ENCODE measurements at places on chromosomes 2 and 18. TPM values are rescaled to one million over a fixed set of nuclear protein-coding genes. Genes with fewer than 3 reads are reported as not detected.

DNA sequence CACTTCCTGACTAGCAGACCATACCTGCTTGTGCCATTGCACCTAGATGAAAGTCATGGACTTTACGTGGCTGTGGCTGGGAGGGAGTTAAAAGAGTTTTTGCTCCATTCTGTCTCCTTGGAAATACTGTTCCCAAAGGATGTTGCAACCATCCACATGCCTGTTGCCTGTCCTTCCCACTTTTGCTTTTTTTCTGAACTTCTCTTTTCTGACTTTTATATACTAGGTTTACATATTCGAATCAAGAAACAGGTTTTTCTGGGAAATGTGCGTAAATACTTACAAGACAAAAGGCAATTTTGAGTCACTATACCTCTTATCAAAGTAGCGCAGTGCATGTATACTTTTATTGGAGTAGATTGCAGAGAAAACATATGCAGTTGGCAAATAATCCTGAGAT, 244.8 kb downstream of the PRKCE start:
- no peak for DNase-seq

NYAP2 gene
- not detected for total RNA-seq

DNA sequence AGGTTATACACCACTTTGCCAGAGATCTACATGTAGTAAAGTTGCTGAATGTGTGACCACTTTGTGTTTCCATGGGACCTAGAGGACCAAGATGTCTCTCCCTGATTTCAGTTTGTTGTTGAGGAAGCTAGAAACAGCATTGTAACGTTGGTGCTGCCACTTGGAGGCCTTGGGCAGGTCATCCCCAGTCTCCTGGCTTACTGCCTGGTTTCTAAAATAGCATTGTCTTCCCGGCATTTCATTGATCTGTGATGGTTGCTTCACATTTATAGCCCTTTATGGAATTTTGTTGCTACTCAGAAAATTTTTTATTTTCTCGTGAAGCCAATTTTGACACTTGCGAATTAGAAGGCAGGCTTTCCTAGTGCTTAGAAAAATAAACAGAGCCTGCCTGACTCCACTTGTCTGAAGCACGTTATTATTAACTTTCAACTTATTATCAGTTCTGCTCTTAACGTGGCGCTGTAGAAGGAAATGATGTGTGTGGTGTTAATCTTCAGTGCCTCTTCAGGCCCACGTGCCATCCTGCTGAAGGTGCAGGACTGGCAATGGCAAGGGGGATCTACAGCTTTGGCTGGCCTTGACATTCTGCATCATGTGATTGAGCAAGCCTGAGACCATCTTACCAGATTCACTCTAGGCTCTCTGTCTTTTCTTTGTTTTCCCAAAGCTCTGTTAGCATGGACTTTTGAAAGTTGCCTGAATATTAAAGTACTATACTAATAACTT, 59.9 kb downstream of the INPP4A start:
- DNase-seq, result no peak

GRCh38 chr2:39607538-39608262, 58.0 kb upstream of the TMEM178A start:
- no peak for DNase-seq

DNA sequence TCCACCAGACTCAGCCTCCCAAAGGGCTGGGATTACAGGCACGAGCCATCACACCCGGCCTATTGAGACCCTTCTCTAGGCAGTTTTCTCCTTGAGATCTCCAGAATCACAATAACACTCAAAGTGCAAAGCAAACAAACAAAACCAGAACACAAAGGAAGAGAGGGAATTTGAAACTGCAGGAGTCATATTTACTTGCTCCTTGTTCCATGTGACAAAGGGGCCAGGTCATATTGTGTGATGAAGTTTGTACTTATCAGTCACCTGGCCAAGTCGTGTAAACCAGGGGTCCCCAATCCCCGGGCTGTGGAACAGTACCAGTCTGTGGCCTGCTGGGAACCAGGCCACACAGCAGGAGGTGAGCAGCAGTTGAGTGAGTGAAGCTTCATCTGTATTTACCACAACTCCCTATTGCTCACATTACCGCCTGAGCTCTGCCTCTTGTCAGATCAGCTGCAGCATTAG, 26.5 kb downstream of the SCYGR8 start:
- no peak for DNase-seq

GRCh38 chr18:1392046-1392445, 487.4 kb downstream of the ADCYAP1 start:
- no peak for DNase-seq

GRCh38 chr2:219448776-219449341, 14.2 kb downstream of the SPEG start:
- no peak for DNase-seq

DNA sequence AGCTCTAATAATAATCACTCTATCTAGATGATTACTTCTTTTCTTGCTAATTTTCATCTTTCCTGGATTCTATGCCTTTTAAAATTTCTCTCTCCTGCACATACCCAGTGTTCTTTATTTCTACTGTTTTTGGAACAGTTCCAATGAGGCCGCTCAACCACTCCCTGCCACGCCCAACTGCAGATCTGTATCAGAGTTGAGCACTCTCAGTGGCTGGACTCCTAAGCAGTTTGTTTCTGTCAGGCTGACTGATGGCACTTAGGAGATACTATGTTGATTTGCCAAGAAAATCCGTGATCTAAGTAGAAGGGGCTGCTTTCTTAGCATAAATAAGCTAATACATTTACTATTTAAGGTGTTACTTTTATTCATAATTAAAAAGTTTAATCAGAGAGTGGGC, 192.8 kb downstream of the ARHGAP15 start:
- no peak for DNase-seq

- DNase-seq, result peak; percentile 91
Measured at GRCh38 chr18:11500153-11501122, 109.0 kb upstream of the SLC35G4 start.

GREB1L gene
- total RNA-seq, result 0.50 TPM

DNA sequence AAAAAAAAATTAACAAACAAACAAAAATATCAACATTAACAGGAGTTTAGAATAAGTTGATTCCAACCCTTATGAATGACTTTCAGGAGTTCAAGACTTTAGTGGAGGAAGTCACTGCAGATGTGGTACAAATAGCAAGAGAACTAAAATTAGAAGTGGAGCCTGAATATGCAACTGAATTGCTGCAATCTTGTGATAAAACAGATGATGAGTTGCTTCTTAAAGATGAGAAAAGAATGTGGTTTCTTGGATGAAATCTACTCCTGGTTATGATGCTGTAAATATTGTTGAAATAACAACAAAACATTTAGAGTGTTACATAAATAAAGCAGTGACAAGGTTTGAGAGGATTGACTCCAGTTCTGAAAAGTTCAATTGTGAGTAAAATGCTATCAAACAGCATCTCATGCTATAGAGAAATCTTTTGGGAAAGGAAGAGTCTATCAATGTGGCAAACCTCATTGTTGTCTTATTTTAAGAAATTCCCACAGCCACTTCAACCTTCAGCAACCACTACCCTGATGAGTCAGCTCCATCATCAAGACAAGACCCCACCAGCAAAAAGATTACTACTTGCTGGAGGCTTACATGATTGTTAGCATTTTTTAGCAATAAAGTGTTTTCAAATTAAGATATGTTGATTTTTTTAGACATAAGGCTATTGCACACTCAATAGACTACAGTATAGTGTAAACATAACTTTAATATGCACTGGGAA, 42.7 kb upstream of the TAF4B start:
- no peak for DNase-seq

PLCL1 gene
- total RNA-seq, result 0.83 TPM

- no peak for DNase-seq
Measured at GRCh38 chr2:15965564-15966019, 25.2 kb downstream of the MYCN start.

GRCh38 chr2:206452242-206452641, 8.9 kb downstream of the ADAM23 start:
- no peak for DNase-seq

CAPG gene
- 11.3 TPM for total RNA-seq

- DNase-seq, result no peak
Measured at GRCh38 chr2:178271629-178272333, 77.5 kb downstream of the OSBPL6 start.

RAB6C gene
- not detected for total RNA-seq

- DNase-seq, result no peak
Measured at GRCh38 chr2:225340923-225341322, 58.6 kb upstream of the NYAP2 start.

- no peak for DNase-seq
Measured at GRCh38 chr2:143608758-143609157, 479.5 kb downstream of the ARHGAP15 start.

GRCh38 chr2:63064661-63065060, 14.0 kb downstream of the OTX1 start:
- DNase-seq, result no peak

ALPP gene
- total RNA-seq, result not detected

GRCh38 chr2:31192396-31192795, 24.9 kb downstream of the CAPN14 start:
- no peak for DNase-seq

LONRF2 gene
- total RNA-seq, result 12.1 TPM

GRCh38 chr2:205612636-205613035, 69.7 kb upstream of the NRP2 start:
- no peak for DNase-seq

CCDC121 gene
- total RNA-seq, result 10.9 TPM

DNA sequence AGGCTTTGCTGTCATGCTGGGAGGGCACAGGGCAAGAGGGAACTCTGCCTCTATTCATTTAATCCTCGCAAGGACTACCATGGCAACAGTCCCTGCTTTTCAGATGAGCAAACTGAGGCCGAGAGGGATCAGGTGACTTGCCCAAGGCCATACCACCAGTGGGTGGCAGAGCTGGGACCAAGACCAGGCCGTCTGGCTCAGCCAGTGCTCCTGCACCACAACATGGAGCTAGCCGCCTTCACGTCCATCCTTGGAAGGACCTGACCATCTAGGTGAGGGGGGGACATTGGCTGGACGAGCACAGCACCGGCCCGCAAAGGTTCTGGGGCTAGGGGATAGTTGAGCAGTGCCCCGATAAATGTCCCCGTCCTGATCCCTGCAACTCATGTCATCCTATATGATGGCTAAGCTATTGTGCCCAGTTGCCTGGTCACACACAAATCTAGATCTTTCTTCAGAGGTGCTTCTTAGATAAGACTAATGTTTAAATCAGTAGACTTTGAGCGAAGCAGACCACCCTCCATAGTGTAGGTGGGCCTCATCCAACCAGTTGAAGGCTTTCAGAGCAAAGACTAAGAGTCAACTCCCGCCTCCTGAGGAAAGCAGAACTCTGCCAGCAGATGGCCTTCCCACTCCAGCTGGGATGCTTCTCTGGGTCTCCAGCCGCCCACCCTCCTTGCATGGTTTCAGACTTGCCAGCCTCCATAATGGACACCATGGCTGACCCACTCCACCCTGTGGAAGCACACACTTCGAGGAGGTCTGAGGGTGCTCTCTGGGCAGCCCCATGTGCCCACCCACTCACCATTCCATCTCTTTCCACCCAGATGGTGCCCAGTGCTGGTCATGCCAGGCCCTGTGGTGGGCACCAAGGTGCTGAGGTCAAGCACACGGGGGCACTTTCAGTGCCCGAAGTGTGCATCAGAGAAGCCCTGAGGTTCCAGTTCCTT, 214.8 kb upstream of the RAB6C start:
- DNase-seq, result no peak

TUBA3E gene
- not detected for total RNA-seq

SOX11 gene
- total RNA-seq, result not detected

COLEC12 gene
- 1.9 TPM for total RNA-seq

- no peak for DNase-seq
Measured at GRCh38 chr2:171965238-171965637, 34.5 kb upstream of the METAP1D start.

DNA sequence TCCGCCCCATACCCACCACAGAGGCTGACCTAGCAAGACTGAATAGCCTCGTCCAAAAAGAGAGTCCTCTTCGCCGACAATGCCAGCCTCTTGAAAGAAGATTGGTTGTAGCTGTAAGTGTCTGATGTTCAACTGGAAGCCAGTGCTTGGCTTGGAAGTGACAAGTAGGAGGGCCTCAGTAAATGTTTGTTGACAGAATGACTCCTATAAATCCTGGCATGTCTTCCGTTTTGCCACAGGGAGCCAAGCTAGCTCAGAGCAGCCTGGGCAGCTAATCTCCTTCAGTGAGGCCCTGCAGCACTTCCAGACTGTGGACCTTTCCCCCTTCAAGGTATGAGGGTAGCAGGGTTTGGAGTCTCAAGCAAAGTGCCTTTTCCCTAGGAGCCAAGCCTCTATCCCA, 14.9 kb downstream of the ELMOD3 start:
- DNase-seq, result no peak
